ENCODE measurements at places on chromosomes 2 and 18.

DNA sequence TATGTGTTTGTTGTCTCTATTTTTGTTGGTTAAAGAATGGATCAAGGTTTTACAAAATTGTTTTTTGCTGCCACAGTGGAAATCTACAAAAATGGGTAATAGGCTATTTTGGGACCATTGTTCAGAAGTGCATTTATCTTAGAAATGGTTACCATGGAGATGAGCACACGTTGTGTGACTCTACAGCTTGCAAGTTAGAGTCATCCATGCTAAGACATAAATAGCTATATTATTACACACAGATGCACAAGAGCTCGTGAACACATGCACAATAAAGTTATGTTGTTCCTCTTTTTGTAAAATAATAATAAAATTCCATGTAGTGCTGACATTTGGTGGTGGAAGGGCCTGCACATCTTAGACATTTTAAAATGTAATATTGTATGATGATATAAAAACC lies 15.5 kb upstream of the DUSP19 start:
- no peak for DNase-seq

DNA sequence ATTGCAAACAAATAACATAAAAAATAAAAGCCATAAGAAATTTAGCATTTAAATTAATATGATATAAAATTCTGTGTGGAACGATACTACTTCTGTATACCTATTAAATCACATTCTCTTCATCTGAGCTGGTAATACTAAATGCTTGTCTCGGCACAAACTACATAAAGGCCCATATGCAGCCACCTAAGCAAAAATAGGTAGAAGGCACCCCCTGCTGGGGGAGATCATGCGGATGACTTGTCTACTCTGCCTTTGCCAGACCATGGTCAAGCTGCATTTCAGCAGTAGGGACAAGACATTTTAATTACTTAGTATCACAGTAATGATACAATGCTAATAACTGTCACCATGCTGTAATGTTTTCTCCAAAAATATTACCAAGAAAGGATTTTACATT lies 108.0 kb downstream of the CDH19 start:
- peak; percentile 63 for DNase-seq

GRCh38 chr2:103132536-103133217 lies 370.8 kb downstream of the TMEM182 start:
- no peak for DNase-seq

DNA sequence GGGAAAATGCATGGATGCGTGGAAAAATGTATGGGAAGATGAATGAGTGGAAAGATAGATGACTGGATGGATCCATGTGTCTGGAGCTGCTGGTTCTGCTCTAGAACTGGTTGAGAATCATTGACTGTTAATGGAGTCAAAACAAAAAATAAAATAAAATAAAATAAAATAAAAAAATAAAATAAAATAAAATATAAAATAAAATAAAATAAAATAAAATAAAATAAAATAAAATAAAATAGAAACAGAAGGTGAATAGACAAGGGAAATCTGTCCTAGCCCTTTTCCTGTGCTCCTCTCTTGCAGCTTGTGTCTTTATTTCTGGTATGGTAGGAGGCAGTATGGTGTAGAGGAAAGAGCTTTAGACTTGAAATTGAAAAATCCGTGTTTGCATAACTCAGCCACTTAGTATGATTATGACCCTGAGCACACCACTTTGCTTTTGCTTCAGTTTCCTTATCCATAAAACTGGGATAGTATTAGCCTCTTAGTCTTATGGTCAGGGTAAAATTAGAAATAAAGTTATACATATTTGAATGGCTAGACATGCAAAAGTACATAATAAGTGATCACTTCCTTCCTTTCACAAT lies 51.0 kb downstream of the PSD4 start:
- DNase-seq: no peak

DNA sequence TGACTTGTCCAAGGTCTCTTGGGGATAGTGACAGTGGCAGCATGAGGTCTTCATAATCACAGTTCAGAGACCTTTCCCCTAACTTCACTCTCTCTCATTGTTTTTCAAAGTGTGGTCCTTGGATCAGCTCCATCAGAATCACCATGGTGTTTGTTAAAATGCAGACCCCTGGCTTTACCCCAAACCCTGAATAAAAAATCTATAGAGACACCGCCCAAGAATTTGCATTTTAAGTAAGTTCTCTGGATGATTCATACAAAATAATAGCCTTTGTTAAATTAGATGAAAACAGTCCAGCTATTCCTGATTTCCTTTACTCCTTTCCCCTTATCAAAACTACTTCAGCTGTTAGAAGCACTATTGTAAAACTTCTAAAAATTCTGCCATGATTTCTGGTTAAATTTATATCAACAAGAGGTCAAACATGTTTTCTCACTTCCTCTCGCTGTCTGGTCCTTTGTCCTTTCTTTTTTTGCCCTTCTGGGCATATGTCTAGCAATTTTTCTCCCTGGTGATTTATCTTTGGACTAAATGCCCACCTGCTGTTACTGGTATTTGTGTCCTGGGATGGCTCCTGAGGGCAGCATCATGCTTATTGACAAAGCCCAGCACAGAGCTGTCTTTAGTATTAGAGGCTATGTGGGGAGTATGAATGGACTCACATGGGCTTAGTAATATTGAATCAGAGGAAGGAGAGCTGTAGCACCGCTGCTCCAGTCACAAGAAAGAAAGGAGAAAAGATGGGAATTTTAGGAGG lies 63.4 kb downstream of the LHCGR start:
- no peak for DNase-seq

GRCh38 chr2:17915099-17915498 lies 36.6 kb downstream of the KCNS3 start:
- no peak for DNase-seq

- DNase-seq: no peak
Observed at GRCh38 chr2:74712223-74713053, 58.4 kb downstream of the SEMA4F start.

DNA sequence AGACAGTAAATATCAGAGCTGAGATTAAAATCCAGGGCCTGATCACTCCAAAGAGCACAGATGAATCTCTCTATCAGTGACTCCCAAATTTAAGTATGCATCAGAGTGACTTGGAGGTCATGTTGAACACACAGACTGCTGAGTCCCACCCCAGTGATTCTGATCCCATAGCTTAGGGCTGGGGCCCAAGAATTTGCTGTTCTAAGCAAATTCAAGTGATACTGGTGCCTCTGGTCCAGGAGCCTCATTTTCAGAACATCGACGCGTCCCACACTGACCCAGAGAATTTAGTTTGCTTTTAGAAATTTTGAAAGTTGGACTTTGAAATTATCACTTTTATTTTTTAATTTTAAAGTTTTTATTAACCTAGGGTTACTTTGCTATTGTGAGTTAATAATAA lies 72.7 kb upstream of the NETO1 start:
- no peak for DNase-seq

DNA sequence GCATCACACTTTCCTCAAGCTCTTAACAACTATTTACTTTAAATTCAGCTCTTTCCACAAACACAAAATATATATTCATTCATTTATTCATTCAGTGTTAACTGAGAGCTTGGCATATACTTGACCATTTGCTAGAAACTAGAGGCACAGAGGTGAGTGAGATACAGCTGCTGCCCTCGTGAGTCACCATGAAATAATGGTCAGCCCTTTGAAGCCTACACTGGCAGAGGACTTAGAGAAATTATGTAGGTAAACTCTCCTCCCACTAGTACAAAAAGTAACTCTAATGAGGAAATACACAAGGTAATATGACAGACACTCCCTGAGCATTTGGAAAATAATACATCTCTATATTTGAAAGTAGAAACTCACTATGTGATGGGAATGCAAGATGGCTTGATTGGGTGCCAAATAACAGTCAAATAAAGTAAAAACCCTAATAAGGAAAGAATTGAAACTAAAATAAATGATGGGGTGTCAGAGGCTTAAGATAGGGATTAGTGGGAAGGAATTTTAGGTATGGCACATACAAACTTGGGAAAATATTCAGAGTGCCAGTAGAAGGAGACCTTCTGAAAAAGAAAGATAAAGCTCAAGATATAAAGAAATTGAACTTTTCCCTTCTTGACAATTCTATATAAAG lies 61.1 kb downstream of the ANTXR1 start:
- no peak for DNase-seq

DNA sequence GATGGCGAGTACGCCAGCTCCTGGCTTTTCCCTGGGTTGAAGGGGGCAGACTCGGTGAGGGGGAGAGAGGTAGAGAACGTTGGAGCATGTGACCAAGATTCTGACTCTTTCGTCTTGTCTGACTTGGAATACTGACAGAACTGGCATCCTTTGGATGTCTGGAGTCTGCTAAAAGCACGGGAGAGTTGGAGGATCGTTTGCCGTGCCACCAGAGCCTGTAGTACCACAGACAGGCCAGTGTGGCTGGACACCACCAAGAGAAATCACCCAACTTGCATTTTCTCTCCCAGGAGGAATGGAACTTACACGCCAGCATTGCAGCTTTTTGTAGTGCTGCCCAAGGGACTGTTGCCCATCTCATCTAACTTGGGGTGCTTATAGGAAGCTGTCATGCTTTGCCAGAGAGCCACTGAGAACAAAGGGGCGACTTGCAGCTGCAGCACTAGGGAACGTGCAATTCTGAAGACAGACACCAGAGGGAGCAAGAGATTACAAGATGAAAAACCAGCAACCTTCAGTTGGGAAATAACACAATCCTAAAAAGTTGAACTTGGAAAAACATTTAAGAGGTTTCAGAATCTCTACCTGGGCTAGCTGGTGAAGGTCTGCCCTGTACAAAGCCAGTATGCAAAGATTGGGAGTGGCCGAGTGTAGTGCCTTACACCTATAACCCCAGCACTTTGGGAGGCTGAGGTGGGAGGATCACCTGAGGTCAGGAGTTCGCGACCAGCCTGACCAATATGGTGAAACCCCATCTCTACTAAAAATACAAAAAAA lies 24.1 kb downstream of the PSMG2 start:
- peak; percentile 53 for DNase-seq

DNA sequence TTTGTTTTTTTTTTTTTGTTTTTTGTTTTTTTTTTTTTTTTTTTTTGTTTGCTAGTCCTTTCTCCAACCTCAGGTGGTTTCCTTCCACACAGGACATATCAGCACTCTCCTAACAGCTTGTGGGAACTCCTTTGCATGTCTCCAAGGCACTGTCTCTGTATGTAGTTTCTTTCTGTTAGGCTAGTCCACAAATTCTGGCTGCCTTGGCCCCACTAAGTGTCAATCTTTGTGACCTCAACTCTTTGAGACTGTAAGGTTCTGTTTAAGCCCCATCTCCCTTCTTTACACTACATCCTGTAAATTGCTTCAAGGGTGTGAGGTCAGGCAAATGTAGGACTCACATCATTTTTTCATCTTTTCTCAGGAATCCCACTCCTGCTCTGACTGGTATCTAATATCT lies 85.1 kb downstream of the NCOA1 start:
- no peak for DNase-seq

- no peak for DNase-seq
Observed at GRCh38 chr2:233988581-233988980, 61.9 kb upstream of the SPP2 start.

- no peak for DNase-seq
Observed at GRCh38 chr2:110714452-110715224, 17.7 kb upstream of the ACOXL start.

All from NCI-H1105 (cell line).